ENCODE measurements at places on chromosomes 5 and 9.

GRCh38 chr5:150397782-150398721 lies 14.7 kb downstream of the CD74 start:
- DNase-seq = no peak

- no peak for DNase-seq
These were observed 1.4 kb upstream of the THG1L start for GRCh38 chr5:157729858-157730257.

- DNase-seq = no peak
These were observed 315 bp downstream of the PIK3R1 start for GRCh38 chr5:68215898-68216244.

DNA sequence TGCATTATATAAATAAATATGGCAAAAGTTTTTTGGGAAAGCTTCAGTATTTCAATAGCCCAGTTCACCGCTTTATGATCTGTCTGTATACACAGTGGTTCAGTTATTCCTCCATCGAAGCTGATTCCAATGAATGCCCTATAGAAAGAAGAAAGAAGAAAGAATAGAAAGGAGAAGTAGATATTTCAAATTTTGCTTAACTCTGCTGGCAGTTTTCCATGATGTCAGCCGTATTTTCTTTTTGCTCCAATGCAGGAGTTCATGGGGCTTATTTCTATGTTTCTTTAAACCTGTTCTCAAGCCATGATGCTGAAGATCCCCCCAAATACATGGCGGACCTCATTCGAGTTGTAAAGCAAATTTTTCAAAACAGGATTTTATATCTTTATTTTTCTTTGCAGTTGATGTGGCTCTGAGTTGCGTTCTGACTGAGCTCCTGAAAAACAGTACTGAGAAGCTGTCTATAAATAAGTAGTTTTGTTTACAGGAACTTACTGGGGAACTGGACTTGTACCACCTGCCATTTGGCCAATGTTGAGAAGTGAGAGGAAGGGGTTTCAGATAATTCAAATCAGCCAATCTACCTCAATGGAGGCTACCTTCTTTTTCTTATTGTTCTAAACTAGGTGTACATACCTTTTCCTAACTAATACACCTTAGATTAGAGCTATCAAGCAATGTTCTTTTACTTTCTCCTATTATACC lies 418.5 kb upstream of the MEF2C start:
- DNase-seq = no peak

DNA sequence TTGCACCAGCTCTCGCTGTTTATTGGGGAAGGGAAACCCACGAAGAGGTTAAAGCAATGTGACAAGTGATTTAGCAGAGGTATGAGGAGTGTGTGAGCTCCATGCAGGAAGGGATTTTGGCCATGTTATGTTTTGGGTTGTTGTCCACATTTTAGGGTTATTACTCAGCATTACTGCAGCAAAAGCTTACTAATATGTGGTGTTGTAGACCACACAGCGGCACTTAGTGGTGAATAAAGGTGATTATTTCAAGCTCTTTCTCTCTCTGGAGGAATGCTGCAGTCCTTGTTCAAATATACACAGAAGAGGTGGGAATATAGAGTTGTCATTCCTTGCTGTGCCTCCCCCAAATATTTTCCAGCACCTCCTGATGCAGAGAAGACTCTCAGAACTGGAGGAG lies 29.7 kb upstream of the AKNA start:
- DNase-seq = no peak

- DNase-seq = no peak
These were observed 182.0 kb downstream of the GRIA1 start for GRCh38 chr5:153672347-153673090.

GRCh38 chr9:36938617-36939016 lies 95.5 kb downstream of the PAX5 start:
- DNase-seq = no peak

DNA sequence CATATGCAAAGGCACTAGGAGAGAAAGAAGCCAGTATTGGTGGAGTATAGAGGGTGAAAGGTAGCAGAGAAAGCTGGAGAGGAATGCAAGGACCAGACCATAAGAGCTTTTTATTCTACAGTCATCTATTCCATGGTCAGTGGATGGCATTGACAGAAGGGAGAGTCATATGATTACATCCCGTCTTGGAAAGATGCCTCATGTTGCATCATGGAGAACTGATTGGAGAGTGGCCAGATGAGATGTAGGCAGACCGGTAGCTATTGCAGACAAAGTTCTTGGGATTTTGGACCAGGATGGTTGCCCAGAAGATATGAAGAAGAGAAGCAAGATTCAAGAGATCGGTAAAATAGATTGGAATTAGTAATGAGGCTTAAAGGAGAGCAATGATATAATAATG lies 260.7 kb downstream of the CHSY3 start:
- DNase-seq = no peak

DNA sequence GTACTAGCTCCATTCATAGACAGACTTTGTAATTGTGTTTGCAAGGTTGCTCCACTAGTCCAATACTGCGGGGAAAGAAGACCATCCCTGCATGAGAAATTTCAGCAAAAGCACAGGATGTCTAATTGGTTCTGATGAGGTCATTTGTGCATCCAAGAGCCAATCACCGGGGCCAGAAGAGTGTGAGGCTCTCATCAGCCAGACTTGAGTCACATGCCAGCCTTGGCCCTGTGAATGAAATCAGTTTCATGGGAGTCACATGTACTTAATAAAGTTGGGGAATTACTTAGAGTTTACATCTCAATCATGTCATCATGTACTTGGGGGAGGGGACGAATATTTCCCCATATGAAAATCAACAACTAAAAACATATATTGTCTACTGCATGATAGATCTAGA lies 1236.0 kb downstream of the MAT2B start:
- no peak for DNase-seq

DNA sequence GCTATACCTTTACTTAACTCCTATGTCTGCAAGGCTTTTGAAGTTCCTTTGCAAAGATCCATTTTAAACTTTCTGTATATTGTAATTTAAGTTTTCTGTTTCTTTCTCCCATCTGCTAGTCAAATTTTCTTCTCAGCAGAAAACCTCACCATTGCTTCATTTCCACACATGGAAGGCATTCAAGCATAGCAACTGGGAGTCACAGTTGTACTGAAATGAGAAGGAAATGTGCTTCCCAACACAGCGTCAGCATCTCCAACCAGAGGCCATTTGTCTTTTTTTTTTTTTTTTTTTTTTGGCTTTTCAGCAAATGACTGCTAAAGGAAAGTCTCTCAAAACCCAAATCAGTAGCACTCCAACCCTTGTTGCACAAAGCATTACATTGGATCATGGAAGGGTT lies 92.5 kb downstream of the RAB3C start:
- no peak for DNase-seq

DNA sequence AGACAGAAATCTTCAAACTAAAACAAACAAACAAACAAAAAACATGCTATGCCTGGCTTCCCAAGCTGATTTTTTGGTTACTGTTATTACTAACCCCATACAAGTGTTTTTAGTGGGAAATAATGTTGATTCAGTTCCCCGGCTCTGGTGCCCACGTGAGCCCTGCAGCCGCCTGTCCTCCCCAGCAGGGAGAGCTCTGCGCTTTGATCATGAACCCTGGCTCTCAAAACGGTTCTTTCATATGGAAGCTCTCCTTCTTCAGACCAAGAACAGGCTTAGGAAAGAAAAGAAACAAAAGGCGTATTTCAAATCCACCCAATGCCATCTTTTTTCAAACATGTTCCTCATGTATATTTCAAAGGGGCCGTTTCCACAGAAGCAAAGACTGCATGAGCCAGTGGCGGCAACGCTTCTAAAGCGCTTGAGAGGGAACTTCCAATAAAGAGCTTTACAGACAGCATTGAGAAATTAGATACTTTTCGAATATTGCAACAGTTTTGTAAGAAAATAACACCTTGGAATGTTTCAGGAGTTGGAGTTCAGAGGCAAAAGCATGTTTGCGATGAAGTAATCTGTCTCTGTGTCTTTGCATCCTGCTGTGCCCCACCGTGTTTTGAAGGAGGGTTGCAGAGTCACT lies 74.8 kb downstream of the ICE1 start:
- DNase-seq = no peak

DNA sequence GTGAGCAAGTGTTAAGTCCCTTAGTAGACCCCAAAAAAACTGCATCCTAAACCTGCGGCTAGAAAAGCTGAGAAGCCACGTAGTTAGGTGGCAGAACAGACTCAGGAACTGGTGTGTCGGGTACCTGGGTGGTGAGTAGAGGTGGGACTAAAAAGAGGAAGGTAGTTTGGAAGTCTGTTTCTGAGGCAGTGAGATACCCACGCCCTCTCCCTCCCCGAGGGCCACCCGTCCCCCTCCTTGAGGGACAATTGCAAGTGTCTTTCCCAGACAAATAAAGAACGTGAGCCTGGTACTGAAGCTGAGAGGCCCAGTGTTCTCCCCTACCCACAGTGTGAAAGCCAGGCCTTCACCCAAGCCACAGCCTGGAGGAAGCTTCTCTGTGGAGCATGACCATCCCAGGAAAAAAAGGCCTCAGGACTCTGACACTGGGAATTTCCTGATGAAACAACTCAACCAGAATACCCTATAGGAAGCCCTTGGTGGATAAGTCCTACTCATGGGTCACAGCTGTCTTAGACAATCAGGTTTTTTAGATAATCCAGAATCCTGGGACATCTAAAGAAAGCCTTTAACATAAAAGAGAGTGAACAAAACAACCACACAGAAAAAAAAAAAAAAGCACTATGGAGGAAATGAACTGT lies 7.0 kb upstream of the CD74 start:
- DNase-seq = no peak

- no peak for DNase-seq
These were observed 96.8 kb downstream of the RAPGEF6 start for GRCh38 chr5:131538177-131538593.

GRCh38 chr9:18331310-18331684 lies 142.7 kb upstream of the ADAMTSL1 start:
- no peak for DNase-seq

- no peak for DNase-seq
These were observed 80.1 kb downstream of the GABRA6 start for GRCh38 chr5:161765611-161766010.

- DNase-seq = no peak
These were observed 85.5 kb downstream of the TEK start for GRCh38 chr9:27194401-27195091.

GRCh38 chr5:45093377-45093776 lies 284.6 kb downstream of the MRPS30 start:
- no peak for DNase-seq

DNA sequence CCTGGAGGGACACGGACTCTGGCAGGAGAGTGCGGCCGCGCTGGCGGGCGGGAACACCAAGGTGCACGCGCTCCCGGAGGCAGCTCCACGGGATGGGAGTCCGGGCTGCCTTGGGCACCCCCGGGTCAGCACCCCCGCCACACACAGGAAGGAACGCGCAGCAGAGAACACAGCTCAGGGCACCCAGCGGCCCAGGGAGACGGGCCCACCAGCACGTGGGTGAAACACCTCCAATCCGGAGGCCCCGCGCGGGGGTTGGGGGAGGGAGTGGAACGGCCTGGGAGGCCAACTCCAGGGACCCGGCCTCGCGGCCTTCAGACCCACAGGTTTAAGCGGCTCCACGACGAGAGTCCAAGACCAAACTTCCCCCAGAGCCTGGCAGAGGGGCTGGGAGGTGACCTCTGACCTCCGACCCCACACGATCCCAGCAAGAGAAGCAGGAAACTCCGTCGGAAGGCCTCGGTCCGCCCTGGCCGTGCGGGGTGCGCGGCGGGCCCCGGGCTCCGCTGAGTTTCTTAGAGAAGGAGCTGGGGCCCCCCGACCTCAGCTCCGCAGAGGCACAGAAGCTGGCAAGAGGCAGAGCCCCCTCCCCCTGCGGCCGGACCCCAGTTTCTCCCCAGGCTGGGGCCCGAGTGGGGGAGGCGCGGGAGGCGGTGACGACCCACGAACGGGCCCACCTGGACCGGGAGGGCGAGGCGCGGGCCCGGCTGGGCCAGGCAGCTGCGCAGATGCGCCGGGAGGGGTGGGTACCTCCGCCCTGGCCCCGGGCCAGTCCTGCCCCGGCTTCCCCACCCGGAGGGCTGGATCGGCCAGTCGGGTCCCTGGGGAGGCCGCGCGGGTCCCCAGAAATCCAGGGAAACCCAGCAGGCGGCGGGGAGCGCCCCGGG lies 851 bp downstream of the NACC2 start:
- no peak for DNase-seq

DNA sequence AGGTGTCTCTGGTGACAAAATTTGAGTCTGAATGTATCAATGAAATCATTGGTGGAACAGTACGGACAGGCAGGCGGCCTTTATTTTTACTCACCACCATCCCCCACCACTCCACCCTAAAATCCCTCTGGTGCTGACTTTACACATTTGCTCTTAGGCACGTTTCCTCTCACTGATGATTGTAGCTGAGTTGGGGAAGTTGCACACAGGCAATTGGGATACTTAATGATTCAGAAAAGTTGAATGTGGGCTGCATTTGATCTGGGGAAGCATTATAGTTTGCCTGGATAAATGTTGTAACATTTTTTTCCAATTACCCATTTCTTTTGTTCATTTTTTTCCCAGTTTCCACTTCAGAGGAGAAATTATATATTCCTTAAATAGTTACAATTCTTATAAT lies 658.4 kb downstream of the TLR4 start:
- no peak for DNase-seq

DNA sequence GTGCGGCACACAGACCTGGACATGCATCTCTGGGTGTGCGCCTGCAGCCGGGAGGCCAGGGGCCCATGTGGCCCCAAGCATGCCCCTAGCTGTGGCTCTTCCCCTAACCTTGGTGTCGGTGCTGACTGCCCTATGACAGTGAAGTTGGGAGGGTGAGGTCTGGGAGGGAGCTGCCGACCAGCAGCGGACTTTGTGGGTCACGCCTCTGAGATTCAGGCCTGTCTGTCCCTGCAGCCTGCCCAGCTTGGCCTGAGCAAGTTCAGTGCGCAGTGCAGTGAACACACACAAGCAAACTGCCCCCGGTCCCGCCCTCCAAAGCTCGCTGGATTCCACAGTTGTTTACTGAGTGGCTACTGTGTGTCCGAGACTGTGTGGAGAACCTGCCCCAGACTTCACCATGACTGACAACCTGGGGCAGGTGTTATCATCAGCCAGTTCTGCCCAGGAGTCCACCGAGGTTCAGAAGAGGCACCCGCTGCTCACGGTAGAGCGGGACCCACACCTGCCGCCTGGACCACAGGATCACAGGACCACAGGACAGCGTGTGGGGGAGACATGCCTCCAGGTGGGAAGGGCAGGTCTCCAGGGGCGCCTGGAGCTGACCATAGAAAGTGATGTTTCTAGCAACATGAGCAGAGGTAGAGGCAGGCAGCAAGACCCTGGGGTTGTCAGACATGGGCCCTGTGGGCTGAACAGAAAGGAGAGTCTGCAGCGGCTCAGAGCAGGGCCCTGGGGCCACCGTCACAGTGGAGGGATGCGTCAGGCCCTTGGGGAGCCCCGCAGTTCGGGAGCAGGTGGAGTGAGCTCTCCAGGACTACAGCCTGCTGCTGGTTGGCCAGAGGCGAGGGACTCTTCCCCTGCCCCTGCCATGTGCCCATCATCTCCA lies 105.1 kb downstream of the PHF2 start:
- DNase-seq = peak; percentile 57
